ENCODE measurements at places on chromosomes 5 and 9.

DNA sequence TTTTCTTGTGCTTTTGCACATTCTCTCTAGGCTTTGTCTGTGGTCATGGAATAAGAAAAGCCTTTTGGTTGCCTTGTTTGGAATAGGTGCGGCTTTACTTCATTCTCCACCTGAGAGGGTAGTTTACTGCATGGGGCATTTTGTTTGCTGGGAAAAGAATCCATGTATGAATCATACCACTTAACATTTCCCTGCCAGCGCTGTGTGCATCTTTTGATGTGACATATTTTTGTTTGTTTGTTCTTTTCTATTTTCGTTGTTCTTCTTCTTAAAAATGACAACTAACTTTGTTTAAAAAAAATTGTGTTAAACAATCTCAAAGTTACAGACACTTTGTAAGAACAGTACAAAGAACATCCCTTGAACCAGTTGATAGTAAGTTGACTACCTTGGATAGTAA, 113.2 kb downstream of the GCNT1 start:
- no peak for DNase-seq

- DNase-seq: no peak
Observed at GRCh38 chr5:158777647-158778350, 321.9 kb downstream of the EBF1 start.

DNA sequence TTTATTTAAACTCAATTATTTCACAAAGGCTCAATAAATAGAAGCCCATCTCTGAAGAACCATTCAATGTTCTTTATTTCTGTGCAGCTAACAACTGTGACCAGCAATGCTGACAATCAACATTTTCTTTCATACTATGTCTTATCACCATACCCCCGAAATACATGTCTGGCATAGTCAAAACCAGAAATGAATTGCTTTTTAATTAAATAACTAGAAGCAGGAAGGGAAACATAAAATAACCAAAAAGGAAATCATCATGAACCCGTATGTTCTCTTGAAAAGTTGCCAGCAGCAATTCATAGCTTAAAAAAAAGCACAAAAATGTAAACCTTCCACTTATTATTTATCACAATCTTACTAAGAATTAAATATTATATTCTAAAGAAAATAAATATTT, 212.4 kb downstream of the TMEM232 start:
- DNase-seq: no peak

GRCh38 chr9:108021096-108021710, 531.6 kb upstream of the KLF4 start:
- DNase-seq: no peak

GRCh38 chr5:72388646-72389045, 68.5 kb downstream of the PTCD2 start:
- no peak for DNase-seq

- no peak for DNase-seq
Observed at GRCh38 chr9:107312376-107313050, 29.4 kb downstream of the RAD23B start.

GRCh38 chr5:180170106-180170809, 38.8 kb downstream of the RASGEF1C start:
- DNase-seq: no peak

- DNase-seq: no peak
Observed at GRCh38 chr5:136018814-136019783, 9.7 kb upstream of the TGFBI start.

Data from vagina (tissue), 2 donors.